ENCODE measurements at places on chromosomes 13 and 19.

- DNase-seq = no peak
These were observed 35.4 kb upstream of the MCF2L start for GRCh38 chr13:112933649-112934048.

DNA sequence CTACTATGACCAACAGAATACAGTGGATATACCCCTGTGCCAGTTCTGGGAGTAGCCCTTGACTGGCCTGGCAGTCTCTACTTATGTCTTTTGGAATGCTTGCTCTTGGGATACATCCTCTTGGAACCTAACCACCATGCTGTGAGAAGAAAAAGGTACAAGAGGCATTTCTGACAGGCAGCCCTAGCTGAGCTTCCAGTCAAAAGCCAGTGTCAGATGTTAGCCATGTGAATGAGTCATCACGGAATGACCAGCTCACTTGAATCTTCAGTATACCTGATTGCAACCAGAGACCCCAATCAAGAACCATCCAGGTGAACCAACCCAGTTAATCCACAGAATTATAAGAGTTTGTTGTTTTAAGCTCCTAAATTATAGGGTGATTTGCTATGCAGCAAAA is 4.1 kb downstream of the CCDC169 start:
- DNase-seq = no peak

- DNase-seq = no peak
These were observed 3.4 kb downstream of the POSTN start for GRCh38 chr13:37595162-37595561.

- no peak for DNase-seq
These were observed 223.1 kb upstream of the TSHZ3 start for GRCh38 chr19:31572102-31572975.

- no peak for DNase-seq
These were observed 42.8 kb upstream of the NPAS1 start for GRCh38 chr19:46976845-46977320.

- no peak for DNase-seq
These were observed 94.7 kb downstream of the MIPEP start for GRCh38 chr13:23794267-23795161.

GRCh38 chr13:113650275-113650674 is 7.7 kb downstream of the ATP4B start:
- no peak for DNase-seq

- no peak for DNase-seq
These were observed 42.7 kb upstream of the VSTM2B start for GRCh38 chr19:29482855-29483640.

DNA sequence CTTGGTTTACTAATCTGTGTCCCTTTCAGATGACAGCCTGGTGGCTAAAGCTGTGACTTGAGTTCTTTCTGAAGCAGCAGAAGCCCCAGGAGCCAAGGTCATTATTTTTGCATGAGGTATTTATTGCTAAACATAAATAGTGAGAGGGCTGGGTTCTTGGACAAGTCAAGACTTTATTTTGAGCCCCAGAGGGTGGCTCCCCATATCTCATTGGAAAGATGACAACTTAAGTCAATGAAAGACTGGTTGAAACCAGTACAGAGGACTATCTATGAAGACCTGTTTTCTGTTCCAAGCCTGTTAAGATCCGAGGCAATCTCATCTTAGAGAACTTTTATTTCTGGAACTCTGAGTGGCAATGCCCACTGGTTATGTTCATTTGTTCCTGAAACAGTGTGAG is 14.4 kb upstream of the ERICH6B start:
- DNase-seq = no peak

- DNase-seq = no peak
These were observed 14.0 kb downstream of the PDX1 start for GRCh38 chr13:27933580-27934328.

DNA sequence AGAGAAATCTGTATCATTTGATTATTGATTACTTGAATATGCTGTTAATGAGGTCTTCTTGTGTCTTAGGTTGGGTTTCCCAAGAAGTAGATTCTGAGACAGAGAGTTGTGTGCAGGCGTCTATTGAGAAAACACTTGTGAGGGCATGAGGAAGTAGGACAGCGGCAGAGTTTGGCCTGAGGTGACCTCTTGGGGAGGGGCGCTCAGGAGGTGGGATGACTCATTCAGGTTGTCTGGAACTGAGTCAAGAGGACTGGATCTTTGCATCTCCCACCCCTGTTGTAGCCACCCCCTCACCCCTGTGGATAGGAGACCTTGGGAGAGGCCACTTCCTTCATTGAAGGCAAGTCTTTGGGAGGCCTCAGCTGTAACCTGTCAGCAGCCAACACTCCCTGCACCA is 35.2 kb upstream of the WDFY2 start:
- DNase-seq = no peak

- DNase-seq = no peak
These were observed at the start of gene FCAR for GRCh38 chr19:54873990-54874389. TSS of gene FCAR (plus strand) at chr19:54874235. CDS start at chr19:54874290, 55 bp downstream.
